Esophagus mucosa (tissue), 1 donor: ENCODE measurements at places on chromosomes 3 and 15. TPM values are rescaled to one million over a fixed set of nuclear protein-coding genes. Genes with fewer than 3 reads are reported as not detected.

GOLGA8J gene
- 0.20 TPM for total RNA-seq

ZWILCH gene
- 8.9 TPM for total RNA-seq

CPNE4 gene
- 0.04 TPM for total RNA-seq

COL6A6 gene
- total RNA-seq = 0.08 TPM

RAB6B gene
- total RNA-seq = 3.3 TPM

VIPR1 gene
- total RNA-seq = 3.9 TPM

USP50 gene
- total RNA-seq = not detected
